NCI-H510A treated with DMSO at 0.1 percent for 48 hours (cell line): ENCODE measurements at places on chromosomes 1 and 21.

- peak; percentile 17 for DNase-seq
Observed at GRCh38 chr1:101235696-101236515, 913 bp upstream of the S1PR1 start.

DNA sequence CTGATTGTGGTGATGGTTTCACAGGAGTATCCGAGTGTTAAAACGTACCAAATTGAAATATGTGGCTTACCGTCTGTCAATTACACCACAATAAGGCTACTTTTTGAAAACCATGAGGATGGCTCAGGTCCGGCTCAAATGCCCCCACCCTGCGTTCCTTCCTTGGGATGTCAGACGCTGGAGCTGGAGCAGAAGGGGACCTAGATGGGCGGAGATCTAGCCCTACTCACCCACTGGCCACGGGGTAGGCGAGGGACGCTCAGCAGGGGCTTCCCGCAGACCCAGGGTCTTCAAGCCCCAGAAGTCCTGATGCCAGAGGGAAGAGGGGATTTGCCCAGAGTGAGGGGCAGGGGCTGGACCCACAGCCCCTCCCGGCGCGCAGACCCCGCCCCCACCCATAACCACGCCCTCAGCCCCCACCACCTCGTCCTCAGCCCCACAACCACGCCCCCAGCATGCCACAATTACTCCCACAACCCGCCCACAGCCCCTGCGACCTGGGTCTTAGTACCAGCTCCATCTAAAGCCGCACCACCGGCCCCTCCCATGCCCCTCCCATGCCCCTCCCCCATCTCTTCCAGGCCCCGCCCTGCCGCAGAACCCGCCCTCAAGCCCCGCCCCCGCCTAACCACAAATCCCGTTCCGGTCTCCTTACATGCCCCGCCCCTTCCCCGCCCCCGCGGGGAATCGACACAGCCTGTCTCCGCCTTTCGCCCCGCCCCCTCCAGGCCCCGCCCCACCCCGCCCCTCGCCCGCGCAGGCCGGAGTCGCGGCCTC is at the start of gene LRRC3:
TSS of gene LRRC3 (plus strand) at position 764 of the 777 bp plus-strand sequence. CDS start 1,135 bp downstream, outside the sequence.
- no peak for DNase-seq

DNA sequence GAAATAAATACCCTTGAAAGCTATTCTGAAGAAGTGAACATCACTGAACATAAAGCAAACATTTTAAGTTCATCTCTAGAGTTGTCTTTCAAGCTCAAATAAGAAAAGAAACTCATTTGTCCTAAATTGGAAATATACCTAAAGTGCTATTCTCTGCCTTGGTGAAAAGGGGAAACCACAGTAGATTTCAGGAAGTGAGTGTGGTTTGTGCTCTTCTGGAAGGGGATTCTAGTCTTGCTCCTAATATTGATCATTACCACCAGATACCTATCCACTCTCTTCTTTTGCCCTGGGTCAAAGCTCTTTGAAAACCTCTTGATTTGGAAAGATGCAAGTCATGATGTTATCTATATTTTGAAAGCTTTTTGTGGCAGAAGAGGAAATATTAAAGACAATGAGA is 798.1 kb downstream of the ADGRL2 start:
- no peak for DNase-seq

DNA sequence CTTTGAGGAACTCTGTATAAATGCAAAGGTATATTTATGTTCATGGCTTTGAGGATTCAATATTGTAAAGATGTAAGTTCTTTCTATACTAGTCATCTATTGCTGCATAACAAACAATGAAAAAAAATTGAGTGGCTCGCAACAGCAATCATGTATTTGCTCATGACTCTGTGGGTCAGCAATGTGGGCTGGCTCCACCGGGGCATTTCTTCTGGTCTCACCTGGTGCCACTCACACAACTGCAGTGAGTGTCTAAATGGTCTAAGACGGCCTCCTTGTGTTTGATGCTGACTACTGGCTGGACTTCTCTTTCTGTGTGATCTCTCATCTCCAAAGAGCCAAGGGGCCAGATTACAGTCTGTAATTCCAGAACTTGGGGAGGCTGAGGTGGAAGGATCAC is 45.1 kb upstream of the EXO1 start:
- no peak for DNase-seq

GRCh38 chr1:53949023-53949990 is 3.2 kb downstream of the LRRC42 start:
- DNase-seq = peak; percentile 68

DNA sequence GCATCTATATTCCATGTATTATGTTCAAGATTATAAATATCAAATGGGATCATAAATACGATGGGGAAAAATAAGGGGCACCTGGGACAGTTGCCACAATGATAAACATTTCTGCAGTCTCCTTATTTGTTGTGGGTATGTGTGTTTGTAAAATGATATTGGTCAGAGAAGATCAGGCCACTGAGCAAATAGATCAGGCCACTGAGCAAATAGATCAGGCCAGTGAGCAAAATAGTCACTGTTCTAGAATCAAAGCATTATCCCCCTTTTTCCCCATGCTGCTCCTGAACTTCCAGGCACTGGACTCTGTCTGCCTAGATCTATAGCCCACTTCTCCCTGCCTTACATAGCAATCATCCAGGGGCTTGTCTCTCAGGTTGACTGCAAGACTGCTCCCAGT is 599.8 kb upstream of the USP24 start:
- no peak for DNase-seq

GRCh38 chr1:112021263-112021662 is 31.8 kb upstream of the KCND3 start:
- DNase-seq = no peak

DNA sequence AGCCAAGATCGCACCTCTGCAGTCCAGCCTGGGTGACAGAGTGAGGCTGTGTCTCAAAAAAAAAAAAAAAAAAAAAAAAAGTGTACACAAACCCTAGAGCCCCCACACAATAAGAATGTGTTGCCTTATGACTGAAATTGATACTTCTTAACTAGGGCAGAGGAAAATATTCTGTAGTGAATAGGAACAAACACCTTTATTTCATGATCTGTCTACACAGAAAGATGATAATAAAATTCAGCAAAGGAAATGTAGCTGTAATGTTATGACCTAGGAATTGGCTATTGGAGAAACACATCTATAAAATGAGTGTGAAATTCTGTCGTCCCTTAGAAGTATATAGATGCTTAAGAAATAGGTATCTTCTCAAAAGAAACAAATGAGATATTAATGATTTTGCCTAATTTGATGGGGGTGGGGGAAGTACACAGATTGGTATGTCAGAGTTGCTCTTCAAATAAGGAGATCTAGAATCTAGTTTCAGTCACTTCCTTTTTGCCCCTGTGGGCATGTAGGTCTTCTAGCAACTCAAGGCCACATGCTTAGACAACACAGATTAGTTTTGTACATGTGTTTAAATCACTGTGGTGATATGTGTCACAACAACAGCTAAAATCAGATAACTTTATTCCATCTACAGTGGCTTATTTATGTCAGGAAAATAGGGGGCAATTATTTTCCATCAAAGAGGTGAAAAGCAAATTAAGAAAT is 10.7 kb upstream of the GPR25 start:
- DNase-seq = no peak
